ENCODE measurements at places on chromosomes 1 and 21. TPM values are rescaled to one million over a fixed set of nuclear protein-coding genes. Genes with fewer than 3 reads are reported as not detected.

GRCh38 chr1:47621977-47622376 lies 184.1 kb downstream of the FOXD2 start:
- H3K27ac ChIP-seq = no peak overlapping the region
- ATAC-seq = no peak
- H3K36me3 ChIP-seq = no peaks in the 10 kb centered on the region

GRCh38 chr1:3683197-3683596 lies 30.9 kb downstream of the TP73 start:
- no peaks in the 10 kb centered on the region for H3K36me3 ChIP-seq
- peaks cover 64% of the 10 kb centered on the region for H3K27me3 ChIP-seq
- H3K27ac ChIP-seq = no peak overlapping the region
- H3K4me3 ChIP-seq = no peak overlapping the region

GRCh38 chr1:15315815-15316214 lies 68.8 kb downstream of the FHAD1 start:
- H3K27me3 ChIP-seq = peaks cover 6% of the 10 kb centered on the region
- no peak overlapping the region for H3K4me3 ChIP-seq
- H3K27ac ChIP-seq = no peak overlapping the region
- no peak for ATAC-seq
- H3K4me1 ChIP-seq = no peaks in the 10 kb centered on the region
- no peaks in the 10 kb centered on the region for H3K36me3 ChIP-seq

Gene SRSF4
- 99.7 TPM for total RNA-seq

Gene FCRLA
- not detected for total RNA-seq

Gene ZBTB17
- total RNA-seq = 32.4 TPM

Gene WDR64
- 0.16 TPM for total RNA-seq

Gene TMEM269
- not detected for total RNA-seq

Data from gastroesophageal sphincter (tissue), 4 donors.